CD8-positive, alpha-beta memory T cell (primary cell): ENCODE measurements at places on chromosomes 2 and 18. TPM values are rescaled to one million over a fixed set of nuclear protein-coding genes. Genes with fewer than 3 reads are reported as not detected.
A peak's percentile ranks its signal among the peaks of the same experiment; 100 is the strongest.

- H3K27me3 ChIP-seq: no peaks in the 10 kb centered on the region
These were observed 3.4 kb downstream of the CYRIA start for GRCh38 chr2:16661936-16662839.

GRCh38 chr2:10452312-10452711 lies 4.2 kb upstream of the ODC1 start:
- no peaks in the 10 kb centered on the region for H3K36me3 ChIP-seq
- no peak overlapping the region for H3K27ac ChIP-seq
- no peak for DNase-seq
- no peak overlapping the region for H3K4me3 ChIP-seq

DNA sequence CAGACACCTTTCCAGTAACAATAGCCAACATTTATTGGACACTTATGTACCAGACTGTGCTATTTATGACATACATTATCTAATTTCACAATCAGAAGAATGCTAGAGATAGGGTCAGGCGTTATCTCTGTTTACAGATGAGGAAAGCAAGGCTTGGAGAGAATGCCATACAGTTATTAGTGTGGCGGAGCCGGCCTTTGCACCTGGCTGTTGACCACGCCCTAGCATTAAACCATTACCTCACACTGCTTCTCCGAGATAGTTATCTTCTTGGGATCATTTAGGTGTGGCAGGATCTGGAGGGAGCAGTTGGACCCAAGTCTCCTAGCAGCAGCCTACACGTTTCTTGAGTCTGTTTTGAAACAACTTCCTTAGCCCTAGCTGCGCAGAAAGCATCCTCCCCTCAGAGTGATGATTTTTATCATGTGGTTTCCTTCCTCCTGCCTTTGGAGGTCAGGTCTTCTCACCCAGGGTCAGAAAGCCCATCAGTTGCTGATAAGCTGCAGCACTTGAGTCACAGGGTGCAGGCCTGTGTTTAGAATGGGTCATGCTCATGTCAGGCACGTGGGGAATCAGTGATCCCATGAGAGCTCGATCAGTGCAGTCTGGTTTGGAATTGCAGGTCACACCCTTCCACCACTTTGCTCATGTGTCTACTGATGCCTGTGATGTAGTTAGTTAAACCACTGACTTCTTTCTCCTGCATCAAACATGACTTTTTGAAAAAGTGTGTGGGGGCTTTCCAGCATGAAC lies 118.2 kb downstream of the SPTBN1 start:
- peak; percentile 82 for DNase-seq
- H3K4me1 ChIP-seq: peaks cover 100% of the 10 kb centered on the region
- H3K4me3 ChIP-seq: peak overlapping the region; percentile 72
- no peaks in the 10 kb centered on the region for H3K27me3 ChIP-seq
- H3K27ac ChIP-seq: peak overlapping the region; percentile 84
- H3K36me3 ChIP-seq: no peaks in the 10 kb centered on the region

DNA sequence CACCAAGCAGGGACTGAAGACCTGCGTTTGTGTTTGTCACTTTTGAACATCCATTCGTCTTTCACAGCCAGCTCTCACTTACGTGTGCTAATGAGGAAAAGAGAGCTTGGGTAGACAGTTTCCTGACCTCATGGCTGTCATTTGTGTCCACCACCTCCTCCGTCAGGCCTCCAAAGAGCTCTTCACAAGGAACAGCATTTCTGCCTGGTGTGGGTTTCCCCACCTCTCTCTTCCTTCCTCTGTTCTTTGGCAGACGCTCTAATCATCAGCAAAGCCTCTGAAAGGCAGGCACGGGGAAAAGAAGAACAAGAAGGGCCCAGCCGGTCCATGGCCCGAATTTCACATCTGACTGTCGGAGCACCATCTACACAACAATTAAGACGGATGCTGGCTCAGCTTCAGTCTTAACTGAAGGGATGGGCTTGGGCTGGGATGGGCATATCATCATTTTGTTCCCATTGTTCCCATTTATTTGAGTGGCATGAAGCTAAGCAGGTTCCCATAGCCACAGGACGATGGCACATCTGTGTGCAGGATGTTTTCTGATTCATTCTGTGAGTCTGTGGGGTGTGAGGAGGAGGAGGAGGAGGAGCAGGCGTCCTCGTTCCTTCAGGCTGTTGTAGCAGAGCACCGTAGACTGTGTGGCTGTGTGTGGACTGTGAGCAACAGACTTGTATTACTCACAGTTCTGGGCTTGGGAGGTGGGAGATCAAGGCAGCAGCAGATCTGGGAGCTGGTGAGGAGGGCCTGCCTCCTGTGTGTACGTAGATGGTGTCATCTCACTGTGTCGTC lies 66.4 kb downstream of the TSHZ1 start:
- no peaks in the 10 kb centered on the region for H3K27me3 ChIP-seq
- no peaks in the 10 kb centered on the region for H3K36me3 ChIP-seq
- H3K4me3 ChIP-seq: no peak overlapping the region
- H3K4me1 ChIP-seq: no peaks in the 10 kb centered on the region

- H3K4me1 ChIP-seq: no peaks in the 10 kb centered on the region
- no peaks in the 10 kb centered on the region for H3K36me3 ChIP-seq
- H3K4me3 ChIP-seq: no peak overlapping the region
These were observed 89.2 kb downstream of the FAM124B start for GRCh38 chr2:224312741-224313140.

DNA sequence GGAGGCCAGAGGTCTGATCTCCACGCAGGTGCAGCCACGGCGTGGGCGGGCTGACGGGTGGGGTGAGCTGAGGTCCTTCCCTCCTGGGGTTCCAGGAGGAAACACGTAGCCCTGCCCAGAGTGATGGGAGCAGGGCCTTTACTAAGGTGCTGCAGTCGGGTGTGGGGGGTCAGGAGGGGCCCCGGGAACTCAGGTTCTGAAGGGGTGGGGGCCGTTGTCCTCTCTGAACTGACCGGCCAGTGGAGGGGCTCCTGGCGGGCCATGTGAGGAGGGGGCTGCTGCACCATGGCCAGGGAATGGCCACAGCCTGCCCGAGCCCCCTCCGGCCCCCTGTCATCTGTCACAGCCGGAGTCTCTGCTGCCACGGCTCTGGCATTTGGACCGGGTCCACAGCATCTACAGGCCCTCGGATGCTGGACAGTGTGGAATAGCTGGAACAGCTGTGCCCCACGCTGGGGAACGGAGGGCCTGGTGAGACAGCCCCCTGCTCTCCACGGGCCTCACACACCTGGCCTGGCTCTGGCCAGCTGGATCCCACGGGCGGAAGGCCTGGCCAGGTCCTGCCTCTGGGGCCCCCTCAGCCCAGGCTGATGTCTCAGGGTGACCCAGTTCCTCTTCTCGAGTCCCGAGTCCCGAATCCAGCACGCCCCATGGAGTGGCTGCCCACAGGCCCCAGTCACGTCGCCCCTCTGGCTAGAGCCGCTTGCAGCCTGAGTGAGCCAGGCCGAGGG lies 145.6 kb upstream of the GPC1 start:
- H3K36me3 ChIP-seq: no peaks in the 10 kb centered on the region
- no peak overlapping the region for H3K4me3 ChIP-seq
- H3K27me3 ChIP-seq: no peaks in the 10 kb centered on the region
- no peak for DNase-seq
- no peak overlapping the region for H3K27ac ChIP-seq

DNA sequence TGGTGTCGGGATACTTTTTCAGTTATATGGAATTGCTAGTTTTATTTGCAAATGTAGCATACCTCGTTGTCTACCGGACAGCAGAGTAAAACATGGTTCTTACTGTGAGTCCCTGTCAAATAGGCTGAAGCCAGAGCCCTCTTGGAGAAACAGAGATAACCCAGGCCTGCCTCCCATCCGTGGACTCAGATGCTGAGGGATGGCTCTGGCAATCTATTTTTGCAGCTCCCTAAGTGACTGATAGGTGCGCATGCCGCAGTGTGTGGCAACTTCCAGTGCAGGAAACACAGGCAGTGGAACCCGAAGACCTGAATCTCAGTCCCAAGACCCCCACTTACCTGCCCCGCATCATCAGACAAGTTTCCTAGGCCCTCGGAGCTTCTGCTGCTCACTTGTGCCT lies 33.6 kb downstream of the STEAP3 start:
- no peak overlapping the region for H3K4me3 ChIP-seq
- no peak for DNase-seq
- H3K27me3 ChIP-seq: no peaks in the 10 kb centered on the region
- H3K27ac ChIP-seq: no peak overlapping the region

- no peaks in the 10 kb centered on the region for H3K4me1 ChIP-seq
- H3K27ac ChIP-seq: no peak overlapping the region
- H3K36me3 ChIP-seq: no peaks in the 10 kb centered on the region
- no peak for DNase-seq
These were observed 129.7 kb upstream of the TNP1 start for GRCh38 chr2:216989340-216990129.

DNA sequence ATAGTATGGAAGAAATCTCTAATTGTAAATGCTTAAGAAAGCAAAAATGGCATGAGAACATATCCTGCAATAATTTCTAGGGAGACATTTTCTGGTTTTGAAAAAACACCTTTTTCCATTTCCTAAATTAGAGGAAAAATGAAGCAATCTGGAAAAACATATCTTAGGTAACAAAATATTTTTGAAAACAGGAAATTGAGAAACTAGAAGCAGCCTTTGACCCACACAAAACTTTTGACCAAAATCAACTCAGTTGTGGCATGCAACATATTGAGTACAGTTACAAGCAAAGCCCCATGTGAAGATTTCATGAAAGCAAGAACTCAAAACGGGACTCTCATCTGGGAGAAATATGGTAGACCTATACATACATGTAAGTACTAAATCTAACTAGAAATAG lies 28.6 kb upstream of the CHAC2 start:
- no peaks in the 10 kb centered on the region for H3K27me3 ChIP-seq
- DNase-seq: no peak
- H3K27ac ChIP-seq: no peak overlapping the region
- no peaks in the 10 kb centered on the region for H3K36me3 ChIP-seq

DNA sequence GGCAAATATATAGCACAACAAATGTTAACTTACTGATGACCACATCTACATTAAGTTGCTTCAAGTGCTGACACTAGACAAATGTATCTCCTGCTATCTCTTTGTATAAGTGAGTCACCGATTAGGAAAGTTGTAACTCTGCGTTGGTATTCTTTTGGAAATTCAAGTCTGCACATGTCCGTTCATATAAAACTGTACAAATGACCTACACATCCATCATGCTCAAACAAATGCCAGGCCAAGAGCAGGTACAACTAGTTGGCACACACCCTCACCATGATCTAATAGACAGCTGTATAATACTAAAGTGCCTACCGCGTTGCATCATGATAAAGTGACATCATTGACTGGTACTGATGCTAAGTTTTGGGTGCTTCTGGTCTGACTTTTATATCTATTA lies 141.1 kb downstream of the RBMS1 start:
- H3K27ac ChIP-seq: no peak overlapping the region
- DNase-seq: no peak
- H3K4me3 ChIP-seq: no peak overlapping the region
- H3K27me3 ChIP-seq: no peaks in the 10 kb centered on the region
- peaks cover 37% of the 10 kb centered on the region for H3K4me1 ChIP-seq

DNA sequence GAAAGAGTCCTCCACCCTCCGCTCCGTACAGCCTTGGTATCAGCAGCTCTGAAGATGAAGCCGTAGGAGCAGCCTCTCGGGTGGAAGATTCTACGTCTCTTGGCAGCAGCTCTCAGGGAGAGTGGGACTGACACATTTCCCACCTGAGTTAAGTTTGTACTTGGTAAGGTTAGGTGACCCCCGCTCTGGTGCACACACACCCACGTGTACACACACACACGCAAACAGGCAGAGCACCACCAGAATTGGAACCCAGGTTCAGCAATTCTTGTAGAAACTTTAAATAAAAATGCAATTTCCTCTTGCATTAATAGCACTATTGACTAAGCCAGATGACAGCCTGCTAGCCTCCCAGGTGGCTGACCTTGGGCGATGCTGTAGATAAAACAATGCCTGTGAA lies 111.5 kb downstream of the MBP start:
- peaks cover 4% of the 10 kb centered on the region for H3K36me3 ChIP-seq
- H3K4me1 ChIP-seq: no peaks in the 10 kb centered on the region
- DNase-seq: no peak
- no peak overlapping the region for H3K4me3 ChIP-seq

- no peak overlapping the region for H3K27ac ChIP-seq
- H3K27me3 ChIP-seq: peaks cover 36% of the 10 kb centered on the region
- DNase-seq: no peak
- H3K4me3 ChIP-seq: no peak overlapping the region
- H3K36me3 ChIP-seq: no peaks in the 10 kb centered on the region
- H3K4me1 ChIP-seq: no peaks in the 10 kb centered on the region
These were observed 588 bp upstream of the FOXI3 start for GRCh38 chr2:88452980-88453582.

DNA sequence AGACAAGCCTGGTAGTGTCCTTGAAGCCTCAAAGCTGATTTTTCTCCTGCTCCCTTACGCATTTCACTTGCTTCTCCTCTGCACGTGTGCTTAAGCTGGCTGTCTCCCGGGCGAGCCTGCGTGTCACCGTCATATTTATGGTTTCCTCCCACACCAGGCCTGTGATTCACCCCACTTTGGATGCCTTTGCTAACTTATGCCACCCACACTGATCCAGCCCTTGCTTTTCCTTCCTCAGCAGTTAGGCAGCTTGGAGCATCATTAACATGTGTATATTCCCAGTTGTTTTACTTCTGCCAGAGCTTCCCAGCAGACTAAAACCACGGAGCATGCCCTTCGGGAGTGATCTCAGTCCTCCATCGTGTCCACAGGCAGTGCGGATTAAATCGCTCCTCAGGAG lies 2.2 kb downstream of the ST3GAL5 start:
- peaks cover 44% of the 10 kb centered on the region for H3K4me1 ChIP-seq
- DNase-seq: peak; percentile 25

DNA sequence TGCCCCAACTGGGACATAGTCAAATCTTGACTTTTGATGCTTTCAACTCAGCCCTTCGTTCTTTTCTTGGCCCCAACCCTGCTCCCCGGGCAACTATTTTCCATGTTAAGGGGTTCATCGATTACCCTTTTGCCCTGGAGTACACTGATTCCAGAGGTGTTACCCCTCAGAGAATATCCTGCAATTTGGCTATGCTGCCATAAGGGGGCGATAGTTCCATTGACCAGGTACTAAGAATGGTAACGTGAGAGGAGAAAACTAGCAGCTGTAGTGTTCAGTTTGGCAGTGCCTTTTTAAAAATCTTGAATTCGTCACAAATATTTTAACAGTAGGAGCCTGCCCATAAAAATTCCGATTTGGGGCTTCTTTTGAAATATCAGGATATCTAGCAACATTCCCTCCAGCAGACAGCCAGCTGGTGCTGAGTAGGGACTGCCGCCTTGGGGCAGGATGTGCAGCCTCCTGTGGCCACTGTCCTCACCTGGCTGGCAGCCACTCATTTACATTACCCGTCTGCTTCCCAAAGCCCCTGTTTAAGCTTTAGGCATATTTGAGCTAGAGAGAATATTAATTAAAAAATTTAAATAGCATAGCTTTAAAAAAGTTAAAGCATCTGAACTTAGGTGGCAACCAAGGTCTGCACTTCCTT lies 146.3 kb upstream of the SKOR2 start:
- H3K4me1 ChIP-seq: no peaks in the 10 kb centered on the region
- H3K27ac ChIP-seq: no peak overlapping the region
- no peak for DNase-seq
- H3K36me3 ChIP-seq: no peaks in the 10 kb centered on the region
- no peak overlapping the region for H3K4me3 ChIP-seq

The FAM228A gene
- not detected for total RNA-seq

The SGO2 gene
- 19.9 TPM for total RNA-seq

The SNORC gene
- 1.5 TPM for total RNA-seq

The LIMS4 gene
- 0.91 TPM for total RNA-seq

The CYP26B1 gene
- total RNA-seq: not detected

The C18orf32 gene
- total RNA-seq: 25.4 TPM

The BOLL gene
- total RNA-seq: not detected

The CCL20 gene
- 5.0 TPM for total RNA-seq

The FASTKD1 gene
- 53.8 TPM for total RNA-seq

The DSC3 gene
- not detected for total RNA-seq

The TUBA4B gene
- total RNA-seq: not detected

The DNER gene
- not detected for total RNA-seq

The THAP4 gene
- 51.4 TPM for total RNA-seq
